MM.1S (cell line): ENCODE measurements at places on chromosomes 6 and 20.
A peak's percentile ranks its signal among the peaks of the same experiment; 100 is the strongest.

- DNase-seq, result peak; percentile 46
Measured at GRCh38 chr6:63307581-63308246, 12.1 kb downstream of the LGSN start.

DNA sequence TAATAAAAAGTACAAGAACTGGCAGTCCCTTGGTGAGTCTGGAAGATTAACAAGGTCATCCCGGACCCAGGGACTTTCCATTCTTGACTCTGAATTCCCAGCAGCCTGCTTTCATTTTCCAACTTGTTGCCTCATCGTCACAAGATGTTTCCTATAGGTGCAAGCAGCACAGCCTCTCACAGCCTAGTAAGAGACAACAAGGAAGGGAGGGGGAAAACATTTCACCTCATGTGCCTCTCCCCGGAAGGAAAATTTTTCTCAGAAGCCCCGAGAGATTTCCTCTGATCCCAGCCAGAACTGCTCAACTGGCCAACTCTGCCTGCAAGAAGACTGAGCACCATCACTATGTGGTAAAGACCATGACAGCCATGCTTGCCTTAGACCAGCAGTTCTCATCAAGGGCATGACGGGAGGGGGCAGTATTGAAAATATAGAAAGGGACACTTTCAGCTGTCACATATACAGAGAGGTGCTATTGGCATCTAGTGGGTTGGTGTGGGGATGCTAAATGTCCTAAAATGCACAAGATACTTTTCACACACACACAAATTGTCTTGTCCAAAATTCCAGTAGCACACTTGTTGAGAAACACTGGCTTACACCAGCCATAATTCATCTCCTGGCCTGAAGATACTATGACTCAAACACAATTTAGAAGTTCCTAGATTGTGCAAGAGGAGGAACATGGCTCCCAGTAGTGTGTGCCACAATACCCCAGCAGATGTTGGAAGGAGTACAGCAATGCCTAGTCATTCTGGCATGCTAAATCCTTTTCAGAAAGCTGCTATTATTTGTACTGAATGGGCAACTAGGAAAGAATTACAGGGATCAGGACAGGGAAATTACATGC lies 10.8 kb upstream of the WTAP start:
- no peak for DNase-seq

- DNase-seq, result no peak
Measured at GRCh38 chr6:148868901-148869300, 122.1 kb downstream of the UST start.

DNA sequence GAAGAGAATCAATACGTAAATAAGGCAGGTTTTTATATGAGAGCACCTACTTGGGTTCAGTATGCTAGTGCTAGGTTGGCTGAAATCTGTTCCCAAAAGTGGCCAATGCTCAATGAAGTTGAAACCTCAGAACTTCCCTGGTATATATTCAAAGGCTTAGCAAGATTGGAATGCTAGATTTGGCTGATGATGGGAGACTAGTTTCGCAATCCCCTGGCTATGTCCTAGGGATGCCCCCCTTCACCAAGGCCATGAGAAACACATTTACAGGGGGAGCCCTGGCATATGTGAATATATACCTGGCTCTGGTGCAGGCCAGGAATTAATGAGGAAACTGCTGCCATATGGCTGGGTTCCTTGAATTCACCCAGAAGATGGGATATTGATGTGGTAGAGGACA lies 142.4 kb upstream of the C6orf118 start:
- no peak for DNase-seq
